ENCODE measurements at places on chromosomes 3 and 15. TPM values are rescaled to one million over a fixed set of nuclear protein-coding genes. Genes with fewer than 3 reads are reported as not detected.

DNA sequence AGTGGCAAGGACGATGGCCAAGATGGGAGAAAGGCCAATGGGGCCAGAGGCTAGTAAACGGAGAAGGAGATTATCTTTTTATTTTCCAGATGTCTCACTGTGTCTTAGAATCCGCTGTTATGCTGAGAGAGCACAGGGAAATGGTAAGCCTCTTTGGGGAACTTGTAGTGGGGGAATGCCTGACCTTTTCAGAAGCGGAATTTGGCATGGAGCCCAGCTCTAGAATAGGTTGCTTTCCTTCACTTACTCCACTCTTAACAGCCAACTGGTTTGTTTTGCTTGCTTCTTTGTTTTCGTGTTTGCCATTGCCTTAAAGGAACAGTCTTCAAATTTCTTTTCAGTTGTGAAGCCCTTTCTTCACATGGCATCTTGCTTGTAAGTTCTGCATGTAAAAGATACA lies 316.2 kb upstream of the THRB start:
- DNase-seq: no peak

OIP5 gene
- total RNA-seq: 5.7 TPM

DNA sequence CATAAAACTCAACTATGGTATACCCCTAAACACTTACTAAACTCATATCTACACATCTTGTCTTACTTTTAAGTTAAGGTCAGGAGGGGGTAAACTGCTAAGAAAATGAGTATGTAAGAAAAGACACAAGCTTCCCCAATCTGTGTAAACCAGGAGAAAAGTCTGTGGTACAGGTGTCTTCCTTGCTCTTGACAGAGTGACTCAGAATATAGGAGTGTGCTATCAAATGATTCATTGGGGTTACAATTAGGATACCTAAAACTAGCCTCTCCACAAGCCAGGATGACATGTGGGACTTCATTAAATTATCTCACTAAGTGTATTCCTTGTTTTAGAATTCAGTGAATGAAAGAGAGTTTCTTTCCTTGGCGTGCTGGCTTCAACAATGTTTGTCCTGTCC lies 274.8 kb downstream of the BBX start:
- DNase-seq: no peak

- DNase-seq: no peak
These were observed 457.8 kb downstream of the FOXP1 start for GRCh38 chr3:71125738-71126137.

- DNase-seq: no peak
These were observed 2.8 kb upstream of the HERC1 start for GRCh38 chr15:63836579-63836978.

DNA sequence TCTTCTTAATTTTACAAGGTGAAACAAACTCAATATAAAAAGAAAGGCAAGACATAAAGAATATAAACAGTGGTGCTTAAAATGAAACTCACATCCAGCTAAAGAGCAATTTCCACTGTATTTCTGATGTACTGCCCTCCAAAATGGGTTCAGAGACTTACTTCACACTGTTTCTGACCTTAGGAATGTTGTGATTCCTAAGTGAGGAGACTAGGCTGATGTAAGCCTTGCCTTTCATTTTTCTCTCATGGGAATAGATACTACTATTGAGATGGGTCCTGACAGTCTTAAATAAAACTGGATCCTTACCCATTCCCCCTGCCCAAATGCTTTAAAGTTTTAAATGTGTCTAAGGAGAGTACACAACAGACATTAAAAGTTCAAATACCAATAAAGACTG lies 86.9 kb downstream of the CBLB start:
- DNase-seq: no peak

DNA sequence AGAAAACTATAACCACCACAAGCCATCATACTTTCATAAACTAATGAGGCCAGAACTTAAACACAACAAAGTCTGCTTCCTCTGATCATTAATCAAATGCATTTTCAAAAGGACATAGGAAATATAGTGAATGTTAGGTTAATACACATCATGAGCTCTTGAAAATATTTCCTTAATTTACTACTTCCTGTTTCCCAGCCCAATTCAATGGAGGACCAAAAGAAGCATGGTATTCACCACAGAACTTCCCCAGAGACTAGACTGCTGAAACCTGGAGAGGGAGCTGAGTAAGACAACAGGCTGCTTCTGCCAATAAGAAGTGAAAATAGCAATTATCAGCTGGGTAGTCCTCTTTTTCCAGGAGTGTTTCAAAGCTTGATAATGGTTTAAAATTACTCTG lies 250.3 kb downstream of the ULK4 start:
- no peak for DNase-seq

CAMP gene
- total RNA-seq: not detected

CTXND1 gene
- total RNA-seq: 0.11 TPM

DNA sequence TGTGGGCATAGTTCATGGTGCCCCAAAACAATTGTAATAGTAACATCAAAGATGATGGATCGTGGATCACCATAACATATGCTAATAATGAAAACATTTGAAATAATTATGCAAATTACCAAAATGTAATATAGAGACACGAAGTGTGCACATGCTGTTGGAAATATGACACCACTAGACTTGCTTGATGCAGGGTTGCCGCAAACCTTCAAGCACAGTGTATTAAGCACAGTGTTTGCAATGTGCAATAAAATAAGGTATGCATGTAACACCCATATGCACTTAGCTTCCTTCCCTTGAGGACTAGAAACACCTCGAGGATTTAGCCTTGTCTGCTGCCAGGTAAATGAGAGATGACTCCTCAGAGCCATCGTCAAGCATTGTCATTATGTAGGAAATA lies 10.9 kb upstream of the GJD2 start:
- DNase-seq: no peak

Measured in colonic mucosa (tissue), 4 donors.